ENCODE measurements at places on chromosomes 3 and 15.

- DNase-seq = no peak
Measured at GRCh38 chr3:190586631-190587011, 72.7 kb downstream of the IL1RAP start.

DNA sequence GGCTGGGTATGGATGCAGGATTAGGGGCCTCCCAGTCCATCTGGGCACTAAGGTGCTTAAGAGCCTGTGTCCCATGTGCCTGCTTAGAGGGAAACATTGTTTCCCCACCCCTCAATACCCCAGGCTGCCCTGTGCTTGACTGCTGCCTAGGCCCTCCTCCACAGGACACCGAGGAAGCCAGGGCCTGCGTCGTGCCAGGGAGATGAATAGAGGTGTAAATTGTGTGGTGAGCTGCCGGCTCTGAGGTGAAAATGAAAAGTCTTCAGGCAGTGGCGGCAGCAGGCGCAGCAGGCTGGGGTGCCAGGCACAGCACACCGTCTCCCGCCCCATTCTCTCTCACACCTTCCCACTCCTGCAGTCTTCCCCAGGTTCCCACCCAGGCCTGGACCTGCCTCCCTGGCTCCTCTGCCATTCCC is 13.9 kb upstream of the GRM2 start:
- no peak for DNase-seq

DNA sequence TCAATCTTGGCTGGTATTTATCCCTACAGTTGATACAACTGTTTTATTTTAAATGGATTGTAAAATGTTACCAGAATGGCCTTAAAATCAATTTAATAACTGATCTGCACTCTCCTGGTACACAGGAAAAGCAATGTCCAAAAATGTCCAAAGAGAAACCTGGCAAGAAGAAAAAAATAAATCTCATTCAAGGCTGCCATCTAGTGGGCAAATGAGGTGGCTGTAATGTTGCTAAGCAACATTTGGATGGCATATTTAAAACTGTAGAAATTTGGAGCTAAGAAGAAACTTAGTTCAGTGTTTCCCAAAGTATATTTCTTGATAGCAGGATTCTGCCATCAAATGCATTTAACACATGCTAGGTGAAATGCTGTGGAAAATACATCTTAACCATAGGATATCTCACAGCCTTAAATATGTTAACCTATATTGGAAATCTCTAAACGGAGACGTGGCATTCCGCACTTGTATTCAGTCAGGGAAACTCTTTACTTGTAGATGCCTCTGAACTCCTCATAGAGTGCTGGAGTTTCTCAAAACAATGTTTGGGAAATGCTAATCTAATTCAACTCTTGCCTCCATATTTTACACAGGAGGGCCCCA is 216.8 kb downstream of the ERC2 start:
- peak; percentile 80 for DNase-seq

DNA sequence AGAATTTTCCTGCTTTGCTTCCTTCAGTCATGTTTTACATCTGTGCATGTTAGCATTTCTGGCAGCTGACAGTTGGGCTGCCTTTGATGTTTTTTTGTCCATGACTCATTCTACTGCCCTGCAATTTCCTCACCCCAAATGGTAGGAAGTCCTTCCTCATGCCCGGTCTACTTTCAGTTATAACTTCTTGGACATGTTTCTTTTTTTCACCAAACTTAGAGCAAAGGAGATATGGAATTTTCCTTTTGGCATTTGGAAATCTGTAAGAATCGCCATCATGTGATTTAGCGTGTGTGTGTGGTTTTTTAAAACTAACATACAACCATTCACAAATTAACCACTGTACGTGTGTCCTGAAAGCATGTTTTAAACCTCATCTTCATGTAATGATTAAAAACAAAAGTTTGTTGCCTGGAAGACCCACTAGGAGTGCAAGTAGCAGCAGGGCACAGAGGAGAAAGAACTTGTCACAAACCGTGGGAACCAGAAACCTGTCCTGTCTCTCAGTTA is 430.7 kb upstream of the CFAP20DC start:
- no peak for DNase-seq

GRCh38 chr3:124115956-124116355 is 124.0 kb upstream of the ROPN1 start:
- DNase-seq = no peak
